Activated naive CD4-positive, alpha-beta T cell treated with anti-CD3 and anti-CD28 coated beads for 36 hours (primary cell): ENCODE measurements at places on chromosomes 12 and 14. TPM values are rescaled to one million over a fixed set of nuclear protein-coding genes. Genes with fewer than 3 reads are reported as not detected.

DNA sequence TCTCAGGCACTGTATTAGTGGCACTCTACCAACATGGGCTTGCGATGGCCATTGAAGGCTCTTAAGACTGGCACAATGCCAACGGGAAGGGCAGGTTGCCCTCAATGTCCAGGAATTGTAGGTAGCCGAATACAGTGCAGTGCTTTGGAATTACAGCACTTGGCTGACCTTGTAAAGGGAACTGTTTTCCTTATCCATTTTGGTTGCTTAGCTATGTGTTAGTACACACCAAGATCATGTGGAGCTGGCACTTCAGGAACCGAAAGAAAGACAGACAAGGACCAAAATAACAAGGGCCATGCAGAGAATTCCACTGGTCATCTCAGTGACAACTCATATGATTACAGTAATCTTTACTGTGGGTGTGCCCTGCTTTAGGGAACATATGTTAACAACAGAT, 72.7 kb downstream of the DYRK2 start:
- no peak overlapping the region for H3K27ac ChIP-seq
- H3K4me1 ChIP-seq, result no peaks in the 10 kb centered on the region
- H3K27me3 ChIP-seq, result no peaks in the 10 kb centered on the region
- no peak overlapping the region for H3K4me3 ChIP-seq

GRCh38 chr12:29066011-29066588, 83.0 kb upstream of the FAR2 start:
- H3K27ac ChIP-seq, result no peak overlapping the region
- peaks cover 2% of the 10 kb centered on the region for H3K4me1 ChIP-seq
- H3K4me3 ChIP-seq, result no peak overlapping the region
- peak; percentile 47 for DNase-seq
- H3K36me3 ChIP-seq, result no peaks in the 10 kb centered on the region

GRCh38 chr12:47590771-47591360, 115.0 kb downstream of the RPAP3 start:
- no peak overlapping the region for H3K4me3 ChIP-seq
- H3K27me3 ChIP-seq, result no peaks in the 10 kb centered on the region
- peaks cover 5% of the 10 kb centered on the region for H3K4me1 ChIP-seq
- H3K36me3 ChIP-seq, result no peaks in the 10 kb centered on the region
- no peak overlapping the region for H3K27ac ChIP-seq

DNA sequence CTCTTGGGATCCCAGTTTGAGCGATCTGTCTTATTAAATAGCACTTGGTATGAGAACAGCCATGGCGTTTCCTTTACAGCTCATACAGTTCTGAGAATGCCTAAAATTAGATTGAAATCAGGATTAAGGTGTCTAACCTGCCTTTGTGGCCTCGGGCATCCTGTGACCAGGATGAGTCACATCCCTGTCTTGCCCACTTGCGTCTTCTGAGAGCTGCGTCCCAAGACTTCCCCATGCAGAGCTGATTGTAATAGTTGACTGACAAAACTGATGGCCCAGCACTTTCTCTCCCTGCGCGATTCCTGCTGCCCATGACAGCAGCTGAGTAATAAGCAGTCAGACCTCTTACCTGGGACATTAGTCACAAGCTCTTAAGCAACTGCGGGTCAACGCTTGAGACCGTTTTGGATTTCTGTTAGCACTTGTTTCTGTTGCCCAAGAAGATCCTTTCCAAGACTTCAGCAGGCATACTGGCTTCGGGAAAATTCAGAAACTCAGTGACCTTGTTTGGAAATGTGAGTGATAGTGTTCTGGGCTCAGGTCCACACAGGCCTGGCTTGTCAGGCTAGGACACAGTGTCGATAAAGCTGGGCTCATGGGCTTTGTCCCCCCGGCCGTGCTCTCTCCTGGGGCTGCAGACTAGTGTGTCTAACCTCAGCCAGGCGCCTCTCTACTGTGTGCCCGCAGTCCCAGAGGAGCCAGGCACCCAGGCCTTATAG, 169.9 kb upstream of the HIF1A start:
- DNase-seq, result peak; percentile 91
- peaks cover 84% of the 10 kb centered on the region for H3K4me1 ChIP-seq
- H3K4me3 ChIP-seq, result peak overlapping the region; percentile 22

- no peak for DNase-seq
- H3K4me3 ChIP-seq, result no peak overlapping the region
- H3K4me1 ChIP-seq, result peaks cover 3% of the 10 kb centered on the region
- no peak overlapping the region for H3K27ac ChIP-seq
- peaks cover 16% of the 10 kb centered on the region for H3K27me3 ChIP-seq
Measured at GRCh38 chr12:65126482-65126881, 5.4 kb upstream of the WIF1 start.

GRCh38 chr12:33639975-33640374, 200.4 kb upstream of the SYT10 start:
- no peaks in the 10 kb centered on the region for H3K36me3 ChIP-seq
- no peak for DNase-seq
- H3K4me3 ChIP-seq, result no peak overlapping the region
- no peaks in the 10 kb centered on the region for H3K27me3 ChIP-seq

- peak; percentile 21 for DNase-seq
- H3K4me3 ChIP-seq, result no peak overlapping the region
- H3K4me1 ChIP-seq, result peaks cover 43% of the 10 kb centered on the region
- no peaks in the 10 kb centered on the region for H3K27me3 ChIP-seq
Measured at GRCh38 chr12:64700532-64700931, 58.7 kb downstream of the GNS start.

GRCh38 chr14:74019408-74020137, 424 bp downstream of the BBOF1 start:
- peak overlapping the region; percentile 86 for H3K4me3 ChIP-seq
- DNase-seq, result peak; percentile 10
- no peak overlapping the region for H3K27ac ChIP-seq
- no peaks in the 10 kb centered on the region for H3K27me3 ChIP-seq
- H3K4me1 ChIP-seq, result peaks cover 13% of the 10 kb centered on the region

GRCh38 chr14:85599939-85600338, 70.0 kb downstream of the FLRT2 start:
- no peaks in the 10 kb centered on the region for H3K27me3 ChIP-seq
- H3K27ac ChIP-seq, result no peak overlapping the region
- DNase-seq, result no peak
- no peak overlapping the region for H3K4me3 ChIP-seq
- H3K36me3 ChIP-seq, result no peaks in the 10 kb centered on the region

DNA sequence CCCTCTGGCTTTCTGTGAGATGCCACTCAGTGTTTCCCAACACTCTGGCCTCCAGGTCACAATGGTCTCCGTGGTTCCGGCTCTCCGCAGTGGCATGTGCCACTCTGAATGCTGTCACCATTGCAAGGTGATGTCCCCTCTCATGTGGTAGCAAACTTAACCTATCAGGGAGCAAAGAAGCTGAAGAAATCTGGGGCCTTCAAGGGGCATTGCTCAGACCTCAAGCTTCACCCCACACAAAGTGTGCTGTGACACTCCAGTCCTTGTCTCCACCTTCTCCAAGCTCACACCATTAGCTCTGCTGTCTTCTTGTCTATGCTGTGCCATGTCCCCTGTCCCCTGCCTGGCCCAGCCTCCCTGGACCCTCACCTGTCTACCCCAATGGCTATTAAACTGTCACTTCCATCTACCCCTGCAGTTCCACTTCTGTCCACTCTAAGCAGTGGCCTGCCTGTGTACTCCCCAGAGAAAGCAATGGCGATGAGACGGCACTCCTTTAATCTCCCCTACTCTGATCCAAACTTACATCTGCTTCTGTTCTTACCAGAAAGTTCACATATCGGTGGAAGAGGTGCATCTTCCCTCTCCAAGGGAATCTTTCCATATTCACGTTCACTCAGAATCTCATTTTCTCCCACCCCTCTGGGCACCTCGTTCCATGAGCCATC, 93.7 kb downstream of the DHRS2 start:
- no peaks in the 10 kb centered on the region for H3K36me3 ChIP-seq
- DNase-seq, result no peak
- H3K4me1 ChIP-seq, result no peaks in the 10 kb centered on the region
- H3K4me3 ChIP-seq, result no peak overlapping the region
- H3K27me3 ChIP-seq, result no peaks in the 10 kb centered on the region

GRCh38 chr14:65170768-65171507, 68.6 kb upstream of the MAX start:
- H3K27ac ChIP-seq, result no peak overlapping the region
- H3K4me3 ChIP-seq, result peak overlapping the region; percentile 67
- DNase-seq, result peak; percentile 78
- peaks cover 4% of the 10 kb centered on the region for H3K27me3 ChIP-seq

DNA sequence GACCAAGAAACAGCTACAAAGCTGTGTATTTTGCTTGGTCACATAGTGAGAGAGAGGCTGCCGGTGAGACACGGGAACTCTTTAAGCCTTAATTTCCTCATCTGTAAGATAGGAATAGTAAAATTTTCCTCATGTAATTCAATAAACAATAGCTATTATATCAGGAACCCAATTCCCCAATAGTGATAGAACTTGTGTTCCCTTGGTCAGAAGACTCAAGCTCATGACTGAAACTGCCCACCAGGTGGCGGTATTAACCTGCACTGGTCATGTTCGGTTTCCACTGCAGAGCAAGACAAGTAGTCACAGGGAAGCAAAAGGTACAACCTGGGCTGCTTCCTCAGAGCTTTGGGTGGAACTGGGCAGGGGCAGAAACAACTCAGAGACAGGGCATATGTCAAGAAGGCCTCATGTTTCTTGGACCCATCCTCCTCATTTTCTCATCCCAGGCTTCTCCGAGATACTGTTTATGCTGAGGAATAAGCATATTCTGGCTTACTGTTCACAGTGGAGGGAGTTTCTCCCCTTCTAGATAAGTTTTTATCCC, 4.2 kb upstream of the AJUBA start:
- no peaks in the 10 kb centered on the region for H3K36me3 ChIP-seq
- peak; percentile 97 for DNase-seq
- H3K27ac ChIP-seq, result no peak overlapping the region
- H3K4me1 ChIP-seq, result no peaks in the 10 kb centered on the region

DNA sequence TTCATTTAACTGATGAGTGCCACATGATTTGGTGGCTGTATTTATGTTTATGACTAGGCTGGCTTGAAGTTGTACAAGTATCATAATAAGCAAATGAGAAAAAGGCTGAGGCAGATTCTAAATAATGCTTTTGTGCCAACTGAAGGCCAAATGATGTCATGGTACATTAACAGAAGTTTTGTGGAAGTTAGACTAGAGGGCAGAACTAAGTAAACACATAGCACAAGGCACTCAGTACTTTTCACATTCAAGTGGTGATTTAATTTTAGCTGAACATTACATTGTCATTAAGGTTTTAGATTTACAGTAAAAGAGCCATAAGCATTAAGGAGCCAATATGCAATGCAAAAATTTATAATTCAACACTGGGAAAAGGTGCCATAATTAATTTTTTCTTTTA, 21.1 kb downstream of the PPP1CC start:
- H3K4me1 ChIP-seq, result peaks cover 40% of the 10 kb centered on the region
- no peak overlapping the region for H3K27ac ChIP-seq
- peaks cover 79% of the 10 kb centered on the region for H3K36me3 ChIP-seq
- H3K4me3 ChIP-seq, result no peak overlapping the region
- no peak for DNase-seq

DNA sequence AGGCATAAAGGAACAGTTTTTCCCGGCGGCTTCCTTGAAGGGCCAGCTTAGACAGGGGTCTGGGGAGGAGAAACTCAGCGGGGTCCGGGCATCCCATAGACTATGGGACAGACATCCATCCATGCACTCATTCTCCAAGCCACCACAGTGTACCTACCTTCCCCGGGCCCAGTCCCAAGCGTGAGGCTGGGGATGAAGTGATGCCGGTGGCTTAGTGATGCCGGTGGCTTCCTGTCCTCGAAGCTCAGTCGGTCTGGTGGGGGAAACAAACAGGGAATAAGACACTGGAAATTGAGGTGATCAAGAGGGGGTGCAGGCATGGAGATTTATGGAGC, 421 bp downstream of the RTL1 start:
- no peak overlapping the region for H3K4me3 ChIP-seq
- H3K27me3 ChIP-seq, result peaks cover 51% of the 10 kb centered on the region
- no peaks in the 10 kb centered on the region for H3K36me3 ChIP-seq
- no peak overlapping the region for H3K27ac ChIP-seq
- no peaks in the 10 kb centered on the region for H3K4me1 ChIP-seq

DNA sequence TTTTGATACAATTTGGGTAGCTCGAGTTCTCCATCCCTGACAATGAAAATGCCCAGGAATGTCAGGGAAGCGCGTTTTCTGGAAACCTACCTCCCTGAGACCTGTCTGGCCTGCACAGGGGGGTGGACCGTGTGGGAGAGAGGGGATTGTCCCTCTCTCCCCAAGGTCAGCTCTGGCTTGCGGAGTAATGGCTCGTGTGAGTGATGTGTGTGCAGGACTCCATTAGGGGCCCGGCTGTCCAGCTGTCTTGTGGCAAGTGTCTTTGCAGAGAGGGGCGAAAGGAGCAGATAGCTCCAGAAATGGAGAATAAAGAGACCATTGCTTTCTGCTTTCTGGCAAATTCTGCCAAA, 215.3 kb downstream of the CHST11 start:
- peak overlapping the region; percentile 97 for H3K27ac ChIP-seq
- DNase-seq, result no peak
- peaks cover 46% of the 10 kb centered on the region for H3K4me1 ChIP-seq
- no peak overlapping the region for H3K4me3 ChIP-seq
- no peaks in the 10 kb centered on the region for H3K27me3 ChIP-seq

GRCh38 chr12:132560364-132560613, 50.1 kb downstream of the LRCOL1 start:
- peaks cover 3% of the 10 kb centered on the region for H3K36me3 ChIP-seq
- DNase-seq, result peak; percentile 12
- no peak overlapping the region for H3K27ac ChIP-seq
- H3K4me1 ChIP-seq, result peaks cover 5% of the 10 kb centered on the region

DNA sequence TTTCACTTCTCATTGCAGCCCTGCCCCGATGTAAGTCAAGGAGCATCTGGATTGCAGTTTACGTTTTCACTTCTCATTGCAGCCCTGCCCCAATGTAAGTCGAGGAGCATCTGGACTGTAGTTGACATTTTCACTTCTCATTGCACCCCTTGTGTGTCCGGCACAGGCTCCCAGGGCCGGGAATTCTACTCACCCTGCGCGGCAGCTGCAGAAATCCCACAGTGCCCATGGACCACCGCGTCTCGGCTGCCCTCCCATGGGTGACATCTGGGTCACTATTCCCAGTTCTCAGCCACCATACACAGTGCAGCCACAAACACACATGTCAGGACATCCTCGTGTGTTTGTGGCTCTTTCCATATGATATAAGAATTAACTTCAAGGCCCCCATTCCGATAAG, 378.5 kb downstream of the ADGRD1 start:
- H3K27me3 ChIP-seq, result no peaks in the 10 kb centered on the region
- no peak overlapping the region for H3K27ac ChIP-seq
- no peaks in the 10 kb centered on the region for H3K36me3 ChIP-seq
- H3K4me3 ChIP-seq, result no peak overlapping the region

- H3K36me3 ChIP-seq, result peaks cover 27% of the 10 kb centered on the region
- H3K27ac ChIP-seq, result no peak overlapping the region
- no peak for DNase-seq
- H3K27me3 ChIP-seq, result no peaks in the 10 kb centered on the region
Measured at GRCh38 chr14:80805136-80805535, 136.4 kb downstream of the CEP128 start.

The AQP5 gene
- not detected for total RNA-seq

The TOX4 gene
- 57.4 TPM for total RNA-seq

The MDGA2 gene
- total RNA-seq, result not detected

The TMTC1 gene
- total RNA-seq, result not detected

The SETD3 gene
- 48.1 TPM for total RNA-seq

The DDN gene
- 0.20 TPM for total RNA-seq

The DNAJC22 gene
- not detected for total RNA-seq

The OASL gene
- total RNA-seq, result 12.4 TPM

The RPL10L gene
- not detected for total RNA-seq

The FAM234B gene
- 7.7 TPM for total RNA-seq

The ARMH4 gene
- not detected for total RNA-seq

The HOXC4 gene
- not detected for total RNA-seq
